ENCODE measurements at places on chromosomes 2 and 18. TPM values are rescaled to one million over a fixed set of nuclear protein-coding genes. Genes with fewer than 3 reads are reported as not detected.

DNA sequence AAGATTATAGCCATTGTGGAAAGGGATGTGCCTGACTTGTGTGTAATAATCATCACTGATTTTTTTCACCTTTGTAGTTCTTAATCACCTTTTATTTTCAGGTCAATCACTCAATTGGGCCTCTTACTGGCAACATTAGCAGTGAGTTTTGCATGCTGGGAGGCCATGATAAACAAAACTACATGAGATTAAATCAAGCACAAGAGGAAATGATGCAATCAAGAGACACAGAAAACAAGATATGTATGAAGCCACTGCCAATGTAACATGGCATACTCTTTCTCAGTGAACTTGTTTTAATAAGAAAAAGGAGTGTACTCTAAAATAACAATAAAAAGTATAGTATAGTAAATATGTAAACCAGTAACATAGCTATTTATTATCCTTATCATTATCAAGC is 69.9 kb upstream of the FSIP2 start:
- H3K4me1 ChIP-seq = no peaks in the 10 kb centered on the region
- no peaks in the 10 kb centered on the region for H3K27me3 ChIP-seq
- no peaks in the 10 kb centered on the region for H3K36me3 ChIP-seq
- H3K27ac ChIP-seq = no peak overlapping the region

The MARCHF4 gene
- polyA plus RNA-seq = 12.0 TPM

The CCDC74A gene
- 13.5 TPM for polyA plus RNA-seq

The MTERF4 gene
- polyA plus RNA-seq = 21.5 TPM

GRCh38 chr18:39184176-39184575 is 1618.6 kb upstream of the CELF4 start:
- H3K27ac ChIP-seq = no peak overlapping the region
- no peaks in the 10 kb centered on the region for H3K36me3 ChIP-seq
- DNase-seq = no peak
- H3K4me3 ChIP-seq = no peak overlapping the region

- no peak for DNase-seq
- no peaks in the 10 kb centered on the region for H3K4me1 ChIP-seq
- peaks cover 17% of the 10 kb centered on the region for H3K27me3 ChIP-seq
- H3K27ac ChIP-seq = no peak overlapping the region
- H3K36me3 ChIP-seq = no peaks in the 10 kb centered on the region
Observed at GRCh38 chr2:105121434-105121833, 83.6 kb downstream of the MRPS9 start.

The BCL2 gene
- 0.33 TPM for polyA plus RNA-seq

GRCh38 chr2:12031866-12032265 is 285.4 kb downstream of the LPIN1 start:
- no peak for DNase-seq
- H3K27me3 ChIP-seq = no peaks in the 10 kb centered on the region
- H3K27ac ChIP-seq = no peak overlapping the region
- no peaks in the 10 kb centered on the region for H3K36me3 ChIP-seq
- H3K4me1 ChIP-seq = peaks cover 3% of the 10 kb centered on the region

The RTKN gene
- 19.7 TPM for polyA plus RNA-seq

The SLC5A7 gene
- not detected for polyA plus RNA-seq

The SH3RF3 gene
- polyA plus RNA-seq = 5.3 TPM

DNA sequence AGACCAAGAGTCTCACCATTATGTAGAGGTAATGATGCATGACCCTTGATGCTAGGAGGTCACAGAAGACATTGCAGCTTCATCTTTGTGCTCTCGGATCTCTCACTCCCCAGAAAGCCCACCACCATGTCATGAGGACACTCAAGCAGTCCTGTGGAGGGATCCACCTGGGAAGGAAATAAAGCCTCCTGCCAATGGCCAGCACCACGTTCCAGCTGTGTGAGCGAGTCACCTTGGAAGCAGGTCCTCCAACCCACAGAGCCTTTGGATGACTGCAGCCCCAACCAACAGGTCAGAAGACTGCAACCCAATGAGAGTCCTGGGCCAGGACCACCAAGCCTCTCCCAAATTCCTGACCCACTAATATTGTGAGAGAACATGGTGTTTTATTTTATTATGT is 38.4 kb downstream of the CYP26B1 start:
- no peak overlapping the region for H3K27ac ChIP-seq
- H3K4me1 ChIP-seq = no peaks in the 10 kb centered on the region
- peaks cover 6% of the 10 kb centered on the region for H3K27me3 ChIP-seq
- H3K36me3 ChIP-seq = no peaks in the 10 kb centered on the region

DNA sequence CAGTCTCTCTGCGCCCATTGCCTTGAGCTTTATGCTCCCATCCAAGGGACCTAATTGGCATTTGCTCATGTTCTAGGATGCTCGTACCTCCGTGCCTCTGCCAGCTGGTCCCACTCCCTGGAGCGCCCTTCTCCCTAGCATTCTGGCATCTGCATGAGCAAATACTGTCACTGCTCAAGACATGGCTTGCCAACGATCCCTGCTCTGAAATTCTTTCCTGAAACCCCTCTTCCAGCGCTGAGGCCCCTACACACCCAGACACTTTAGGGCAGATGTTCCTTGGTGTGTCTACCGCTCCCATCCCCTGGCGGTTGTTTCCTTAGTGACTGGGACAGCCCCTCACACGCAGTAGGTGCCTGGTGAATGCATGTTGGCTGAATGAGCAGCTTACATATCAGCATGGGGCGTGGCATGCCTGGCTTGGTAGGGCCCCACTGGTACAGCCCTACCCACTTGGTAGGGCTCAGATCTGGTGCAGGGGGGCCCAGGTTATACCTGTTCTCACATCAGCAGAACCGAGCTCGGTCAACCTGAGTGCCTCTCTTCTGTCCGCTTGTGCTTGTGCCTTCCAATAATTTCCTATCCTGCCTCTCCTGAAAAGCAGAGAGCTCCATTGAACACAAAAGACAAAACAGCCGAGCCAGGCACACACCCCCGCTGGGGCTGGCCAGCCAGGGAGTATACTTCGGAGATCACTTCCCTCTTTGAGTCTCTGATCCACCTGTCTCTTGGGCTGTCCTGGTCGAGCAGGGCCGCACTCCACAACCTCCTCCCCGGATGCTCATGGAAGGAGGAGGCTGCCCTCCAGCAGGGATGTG is 59.2 kb downstream of the INHBB start:
- H3K4me1 ChIP-seq = no peaks in the 10 kb centered on the region
- peaks cover 45% of the 10 kb centered on the region for H3K27me3 ChIP-seq
- H3K4me3 ChIP-seq = no peak overlapping the region
- no peaks in the 10 kb centered on the region for H3K36me3 ChIP-seq

DNA sequence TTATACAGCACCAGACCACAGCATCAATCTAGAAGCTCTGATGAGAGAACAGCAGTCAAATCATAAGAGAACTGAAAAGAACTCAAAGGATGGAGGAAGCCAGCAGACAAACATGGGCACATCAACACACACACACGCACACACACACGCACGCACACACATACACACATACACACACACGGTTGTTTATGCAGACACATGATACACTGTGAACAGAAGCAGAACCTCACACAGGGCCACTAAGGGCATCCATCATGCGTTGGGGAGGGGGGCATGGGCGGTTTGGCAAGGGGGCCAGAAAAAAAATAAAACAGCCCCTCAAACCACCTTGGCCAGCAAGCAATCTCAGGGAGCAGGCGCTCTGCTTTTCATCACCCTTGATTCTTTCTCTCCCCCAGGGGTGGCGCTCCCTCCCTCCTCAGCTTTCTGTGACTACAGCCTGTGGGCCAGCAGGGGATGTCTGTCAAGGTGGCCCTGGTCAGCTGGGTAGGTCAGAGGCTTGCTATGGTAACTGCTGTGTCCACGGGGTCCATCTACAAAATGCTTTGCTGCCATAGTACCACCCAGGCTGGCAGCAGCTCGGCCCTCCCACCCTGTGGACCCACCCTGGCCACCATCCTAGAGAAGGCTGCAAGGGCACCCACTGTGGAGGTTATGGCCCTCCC is 318.0 kb downstream of the CELF4 start:
- H3K4me1 ChIP-seq = no peaks in the 10 kb centered on the region
- peaks cover 36% of the 10 kb centered on the region for H3K27me3 ChIP-seq
- H3K36me3 ChIP-seq = no peaks in the 10 kb centered on the region
- no peak overlapping the region for H3K4me3 ChIP-seq

The SFT2D3 gene
- 3.1 TPM for polyA plus RNA-seq

The RAB27B gene
- 0.24 TPM for polyA plus RNA-seq

The GCA gene
- 2.3 TPM for polyA plus RNA-seq

DNA sequence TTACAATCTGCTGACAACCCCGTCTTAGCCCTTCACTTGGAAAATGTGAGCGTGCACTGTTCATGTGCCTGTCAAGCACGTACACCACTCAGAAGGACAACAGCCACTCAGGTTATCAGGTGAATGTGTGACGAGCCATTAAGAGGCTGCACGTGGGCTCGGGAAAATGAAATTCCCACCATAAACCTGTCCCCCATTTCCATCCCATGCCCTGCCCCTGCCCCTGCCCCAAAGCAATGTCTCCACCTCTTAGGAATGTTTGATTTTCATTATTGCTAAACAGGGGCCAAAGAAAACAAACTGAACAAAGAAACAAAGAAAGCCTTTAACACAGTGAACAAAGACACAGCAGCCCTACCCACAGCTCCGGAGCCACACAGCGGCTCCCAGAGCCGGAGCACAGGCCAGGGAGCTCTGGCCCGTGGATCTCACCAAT is 90.5 kb downstream of the TMEM18 start:
- no peaks in the 10 kb centered on the region for H3K36me3 ChIP-seq
- no peak for DNase-seq
- H3K27ac ChIP-seq = no peak overlapping the region

- no peak overlapping the region for H3K4me3 ChIP-seq
- no peaks in the 10 kb centered on the region for H3K36me3 ChIP-seq
- H3K27ac ChIP-seq = no peak overlapping the region
- no peak for DNase-seq
- peaks cover 10% of the 10 kb centered on the region for H3K27me3 ChIP-seq
Observed at GRCh38 chr2:29401994-29402393, 286.8 kb downstream of the CLIP4 start.
